ENCODE measurements at places on chromosomes 11 and 22.

DNA sequence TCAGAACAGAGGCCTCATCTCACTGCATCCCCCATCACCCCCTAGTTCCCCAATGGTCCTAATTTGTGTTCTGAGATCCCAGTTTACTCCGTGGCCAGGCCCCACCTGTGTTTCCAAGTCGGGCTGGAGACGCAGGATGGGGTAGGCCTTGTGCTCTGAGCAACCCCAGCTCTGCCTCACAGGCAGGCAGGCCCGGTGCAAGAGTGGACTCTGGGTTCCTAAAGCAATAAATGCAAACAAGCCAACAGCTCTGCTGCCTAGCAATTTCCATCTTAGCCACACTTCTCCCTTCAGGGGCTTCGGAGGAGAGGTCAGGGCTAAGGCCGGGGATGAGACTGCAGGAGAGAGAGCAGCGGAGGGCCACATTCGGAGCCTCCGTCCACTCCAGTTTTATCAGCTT is 2.5 kb upstream of the EPS8L2 start:
- DNase-seq: no peak

- DNase-seq: no peak
Observed at GRCh38 chr11:24132471-24132870, 364.4 kb upstream of the LUZP2 start.

DNA sequence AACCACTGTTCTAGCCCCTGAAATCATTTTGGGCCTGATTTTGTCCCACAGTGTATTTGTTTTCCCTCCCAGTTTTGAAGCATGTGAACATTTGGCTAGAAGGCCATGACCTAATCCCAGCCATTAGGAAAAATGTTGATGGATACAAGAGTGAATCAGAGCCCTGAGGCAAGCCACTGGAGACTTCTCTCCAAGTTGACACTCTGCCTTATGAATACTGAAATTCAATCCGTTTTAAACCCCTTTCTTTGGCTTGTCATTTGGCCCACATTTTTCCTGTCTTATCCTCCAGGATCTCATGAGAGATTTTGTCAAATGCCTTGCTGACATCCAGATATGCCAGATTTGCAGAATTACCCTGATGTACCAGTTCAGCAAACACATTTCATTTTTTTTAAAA is 158.8 kb downstream of the FAT3 start:
- DNase-seq: no peak

- no peak for DNase-seq
Observed at GRCh38 chr22:19097518-19097917, 24.7 kb downstream of the DGCR2 start.

- DNase-seq: no peak
Observed at GRCh38 chr11:133064152-133064877, 468.0 kb downstream of the OPCML start.

- no peak for DNase-seq
Observed at GRCh38 chr11:120834686-120835210, 189.2 kb upstream of the TBCEL start.

GRCh38 chr22:22745225-22746060 is 101.0 kb downstream of the GGTLC2 start:
- DNase-seq: no peak

GRCh38 chr22:48827904-48828555 is 999.6 kb downstream of the BRD1 start:
- no peak for DNase-seq
